ENCODE measurements at places on chromosomes 7 and 10.

- no peak for DNase-seq
These were observed 230.3 kb upstream of the GHITM start for GRCh38 chr10:83909001-83909400.

DNA sequence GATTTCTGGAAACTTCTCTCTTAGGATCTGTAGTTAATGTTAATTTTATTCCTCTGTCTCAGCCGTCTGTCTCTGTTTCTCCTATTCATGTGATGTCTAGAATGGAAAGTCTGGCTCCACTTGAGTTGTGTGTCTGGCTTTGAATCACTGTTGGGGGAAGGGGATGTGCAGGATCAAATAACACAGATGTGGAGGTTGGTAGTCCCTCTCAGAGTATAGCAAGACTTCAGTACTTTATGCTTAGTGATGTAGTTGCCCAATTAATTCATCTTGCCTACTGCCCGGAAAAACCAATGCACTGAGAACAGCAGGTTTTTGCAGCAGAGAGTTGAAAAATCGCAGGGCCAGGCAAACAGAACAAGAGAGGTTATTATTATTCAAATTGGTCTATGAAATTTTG lies 79.2 kb downstream of the PHTF2 start:
- no peak for DNase-seq

DNA sequence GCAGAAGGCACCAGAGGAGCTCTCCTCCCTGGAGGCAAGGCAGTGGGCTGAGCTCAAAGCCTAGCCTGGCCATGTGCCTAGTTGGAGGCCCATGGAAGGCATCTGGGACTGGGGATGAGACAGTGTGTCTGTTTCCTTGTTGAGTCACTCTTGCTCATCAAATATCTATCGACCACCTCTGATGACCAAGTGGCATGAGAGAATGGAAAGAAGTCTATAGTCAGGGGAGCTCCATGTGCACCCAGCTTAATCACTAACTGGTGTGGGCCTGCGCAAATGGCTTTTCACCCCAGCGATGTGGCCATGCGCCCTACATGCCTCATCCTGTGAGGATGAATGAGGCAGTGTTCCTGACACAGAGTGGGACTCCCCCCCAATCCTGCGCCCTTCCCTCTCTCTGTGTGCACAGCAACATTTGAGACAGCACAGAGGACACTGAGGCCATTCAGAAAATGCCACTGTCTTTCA lies 229.9 kb downstream of the RPS24 start:
- no peak for DNase-seq

GRCh38 chr7:87920578-87920977 lies 13.5 kb upstream of the ADAM22 start:
- no peak for DNase-seq
